ENCODE measurements at places on chromosomes 5 and 9.
A peak's percentile ranks its signal among the peaks of the same experiment; 100 is the strongest.

GRCh38 chr5:106680330-106680729 is 990.4 kb downstream of the EFNA5 start:
- DNase-seq, result no peak

DNA sequence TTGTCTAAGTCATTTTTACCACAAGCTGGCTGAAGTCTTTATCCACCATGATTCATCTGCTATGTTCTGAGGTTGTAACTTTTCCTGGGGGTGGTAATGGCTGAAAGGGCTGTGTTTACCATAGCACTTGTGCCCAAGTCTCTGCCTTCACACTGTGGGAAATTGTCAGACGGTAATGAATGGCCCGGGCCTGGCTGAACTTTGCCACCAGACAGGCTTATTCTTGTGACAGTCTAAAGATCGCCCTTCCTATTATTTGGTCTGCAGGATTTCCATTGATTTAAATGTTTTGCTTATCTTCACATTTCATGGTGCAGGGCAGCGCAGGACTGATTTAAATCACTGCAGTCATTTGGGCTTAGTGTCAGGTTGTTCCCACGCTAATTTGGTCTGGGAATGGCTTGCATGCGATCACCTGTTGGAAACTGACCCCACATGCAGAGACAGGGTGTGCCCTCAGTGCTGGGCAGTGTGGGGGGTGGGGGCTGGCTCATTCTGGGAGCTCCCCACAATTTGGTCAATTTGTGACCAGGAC is 109.3 kb upstream of the ICE1 start:
- DNase-seq, result peak; percentile 59

DNA sequence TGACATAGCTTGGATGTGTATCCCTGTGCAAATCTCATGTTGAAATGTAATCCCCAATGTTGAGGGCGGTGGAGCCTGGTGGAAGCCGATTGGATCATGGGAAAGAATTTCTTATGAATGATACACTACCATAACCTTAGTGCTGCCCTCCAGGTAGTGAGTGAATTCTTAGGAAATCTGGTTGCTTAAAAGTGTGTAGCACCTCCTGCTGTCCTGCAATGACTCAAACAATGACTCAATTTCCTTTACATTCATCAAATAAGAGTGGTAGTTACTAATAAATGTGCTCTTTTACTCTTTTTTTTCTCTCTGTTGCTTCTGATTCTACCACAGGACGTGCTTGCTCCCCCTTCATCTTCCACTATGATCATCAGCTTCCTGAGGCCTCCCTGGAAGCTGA is 1696.0 kb upstream of the CDH9 start:
- DNase-seq, result no peak

DNA sequence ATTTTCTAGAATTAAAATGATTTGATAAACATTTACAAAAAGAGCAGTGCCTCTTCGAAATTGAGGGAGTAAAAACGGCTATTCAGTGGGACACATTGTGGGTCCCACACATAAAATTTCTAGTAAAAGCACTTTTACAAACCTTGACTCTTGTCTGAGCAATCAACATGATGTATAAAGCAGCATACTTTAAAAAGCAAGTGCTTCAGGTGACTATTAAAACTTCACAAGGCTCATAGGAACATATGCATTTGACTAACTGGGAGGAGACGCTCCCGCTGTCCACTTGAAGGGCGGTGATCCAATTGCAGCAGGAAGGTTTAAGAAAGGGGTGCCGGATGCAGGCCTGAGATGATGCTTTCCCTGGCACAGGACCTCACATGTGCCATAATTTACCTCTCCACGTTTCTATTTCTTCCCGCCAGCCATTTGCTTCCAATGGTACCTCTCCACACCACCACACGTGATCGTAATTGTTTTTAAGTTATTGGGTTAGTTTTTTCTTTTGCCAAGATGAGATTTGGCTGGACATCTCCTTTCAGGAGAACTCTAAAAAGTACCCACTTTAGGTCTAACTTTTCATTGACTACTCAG is 1.8 kb downstream of the MCTP1 start:
- peak; percentile 14 for DNase-seq

DNA sequence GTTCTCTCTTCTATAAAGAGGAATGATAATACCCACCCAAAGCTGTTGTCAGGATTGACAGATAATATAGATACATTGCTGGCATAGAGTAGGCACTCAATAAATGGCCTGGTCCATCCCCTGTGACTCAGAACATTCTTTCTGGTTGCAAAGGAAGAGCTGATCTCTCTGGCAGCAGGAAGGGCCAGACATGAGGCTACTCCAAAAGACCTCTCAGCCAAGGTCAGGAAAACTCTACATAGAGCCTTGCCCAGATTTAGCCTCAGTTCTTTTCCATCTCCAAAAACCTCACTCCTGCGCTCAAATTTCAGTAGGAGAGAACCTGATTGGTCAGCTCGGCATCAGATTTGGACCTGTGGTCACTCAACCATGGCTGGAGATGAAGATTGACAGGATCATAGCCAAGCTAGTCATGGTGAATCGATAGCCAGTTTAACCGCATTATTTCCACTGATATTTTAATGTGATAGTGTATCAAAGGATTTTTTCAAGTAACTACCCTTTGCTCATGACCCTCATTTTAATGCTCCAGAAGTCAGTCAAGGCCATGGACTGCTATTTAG is 319.6 kb downstream of the DRD1 start:
- no peak for DNase-seq

DNA sequence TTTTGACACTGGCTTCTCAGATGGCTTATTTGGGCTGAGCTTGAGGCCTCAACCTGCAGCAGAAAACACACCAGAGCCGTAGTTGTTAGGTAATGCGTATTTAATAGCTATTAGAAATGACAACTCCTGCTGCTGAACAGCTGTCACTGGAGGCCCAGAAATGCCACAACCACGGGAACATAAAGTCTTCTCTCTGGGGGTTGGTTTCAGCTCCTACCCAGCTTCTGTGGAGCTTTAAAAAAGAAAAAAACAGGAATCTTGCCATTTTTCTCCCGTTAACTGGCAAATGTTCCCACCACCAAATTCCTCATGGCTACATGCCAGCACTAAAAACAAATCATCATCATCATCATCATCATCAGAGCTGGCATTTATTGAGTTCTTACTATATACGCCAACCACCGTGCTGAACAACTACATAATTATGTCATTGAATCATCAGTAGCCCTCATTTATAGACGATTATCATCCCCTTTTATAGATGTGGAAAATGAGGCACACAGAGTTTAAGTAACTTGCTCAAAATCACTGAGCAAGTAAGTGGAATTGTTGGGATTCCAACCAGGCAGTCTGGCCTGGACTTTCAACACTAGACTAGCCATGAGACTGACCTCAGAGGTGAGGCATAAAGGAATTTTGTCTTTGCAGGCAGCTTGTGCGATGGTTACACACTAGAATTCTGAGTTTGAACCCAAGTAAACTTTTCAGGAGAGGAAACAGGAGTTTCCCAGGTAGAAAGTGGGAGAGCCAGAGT is 185.3 kb upstream of the WWC1 start:
- DNase-seq, result no peak

- no peak for DNase-seq
These were observed 41.3 kb upstream of the CEP72 start for GRCh38 chr5:570886-571285.

DNA sequence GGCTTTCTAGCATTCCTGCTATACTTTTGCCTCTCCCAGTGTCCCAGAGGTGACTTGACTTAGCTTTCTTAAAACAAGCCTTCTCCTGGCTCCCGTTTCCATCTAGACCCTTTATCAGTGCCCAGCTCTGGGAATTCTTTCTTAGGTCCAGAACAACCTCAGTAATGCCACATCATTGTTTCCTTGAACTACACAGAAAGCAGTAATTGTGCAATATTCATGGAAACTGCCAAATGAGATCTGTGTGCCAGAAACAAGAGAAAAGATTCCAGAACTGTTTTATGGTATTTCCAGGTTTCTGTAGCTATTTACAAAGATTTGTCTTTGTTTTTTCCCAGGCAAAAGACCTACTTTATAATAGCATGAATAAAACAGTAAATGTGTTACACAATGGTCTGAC is 391.3 kb downstream of the SLCO4C1 start:
- no peak for DNase-seq

GRCh38 chr9:98047002-98047401 is 9.5 kb upstream of the NANS start:
- no peak for DNase-seq

DNA sequence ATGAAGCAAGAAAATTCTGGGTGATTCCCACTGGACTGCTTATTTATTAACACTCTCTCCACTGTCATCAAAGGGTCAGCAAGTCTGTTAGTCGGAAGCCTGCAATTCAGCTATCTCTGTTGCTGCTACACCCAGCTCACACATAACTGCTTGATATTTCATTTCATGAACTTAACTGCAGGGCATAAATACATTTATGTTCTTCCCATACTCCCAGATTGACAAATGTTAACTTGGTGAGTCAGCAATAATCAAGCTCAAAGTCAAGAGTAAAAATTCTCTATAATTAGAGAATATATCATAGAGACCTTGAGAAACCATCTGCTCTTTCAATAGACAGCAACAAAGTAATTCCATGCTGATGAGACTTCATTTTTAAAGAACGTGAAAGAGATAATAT is 198.8 kb downstream of the ADAMTS12 start:
- DNase-seq, result no peak

- no peak for DNase-seq
These were observed 937 bp downstream of the SVEP1 start for GRCh38 chr9:110578575-110579033.

GRCh38 chr5:154779105-154779504 is 23.9 kb downstream of the LARP1 start:
- DNase-seq, result peak; percentile 64

DNA sequence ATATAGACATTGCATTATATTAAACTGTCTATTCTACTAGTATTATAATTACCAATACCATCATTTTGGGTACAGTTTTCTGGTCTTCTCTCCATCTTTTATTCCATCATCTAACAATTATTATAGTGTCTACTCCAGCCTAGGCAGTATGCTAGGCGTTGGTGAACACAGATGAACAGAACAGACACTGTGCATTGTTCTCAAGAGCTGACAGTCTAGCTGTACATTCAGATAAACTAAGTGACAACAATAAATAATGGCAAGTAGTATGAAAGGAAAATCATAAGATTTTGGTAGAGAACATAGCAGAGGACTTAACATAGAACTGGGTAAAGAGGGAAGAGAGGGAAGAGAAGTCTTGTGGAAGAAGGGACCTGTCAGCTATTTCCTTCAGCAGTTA is 12.5 kb upstream of the SGCD start:
- no peak for DNase-seq

- DNase-seq, result no peak
These were observed 8.4 kb downstream of the SARDH start for GRCh38 chr9:133729617-133730281.

Measured in large intestine (tissue), 12 donors.